Pulmonary artery endothelial cell (primary cell): ENCODE measurements at places on chromosomes 5 and 9.

DNA sequence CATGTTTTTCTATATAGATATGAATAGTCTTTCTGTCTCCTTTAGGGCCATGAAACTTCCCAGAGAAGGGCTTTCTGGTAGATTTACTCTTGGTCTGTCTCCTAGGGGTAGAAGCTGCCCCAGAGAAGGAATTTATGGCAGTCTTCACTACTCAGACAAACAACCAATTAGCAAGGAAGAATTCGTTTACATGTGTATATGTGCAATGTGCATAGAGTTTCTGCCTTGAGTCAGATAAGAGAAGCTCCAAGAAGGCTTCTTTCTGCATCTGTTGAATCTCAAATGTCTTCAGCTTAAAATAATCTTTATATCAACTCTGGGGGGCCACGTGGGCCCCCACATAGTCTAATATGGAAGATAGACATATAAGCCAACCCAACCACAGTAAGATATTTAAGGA, 7.6 kb upstream of the CLINT1 start:
- DNase-seq = no peak

DNA sequence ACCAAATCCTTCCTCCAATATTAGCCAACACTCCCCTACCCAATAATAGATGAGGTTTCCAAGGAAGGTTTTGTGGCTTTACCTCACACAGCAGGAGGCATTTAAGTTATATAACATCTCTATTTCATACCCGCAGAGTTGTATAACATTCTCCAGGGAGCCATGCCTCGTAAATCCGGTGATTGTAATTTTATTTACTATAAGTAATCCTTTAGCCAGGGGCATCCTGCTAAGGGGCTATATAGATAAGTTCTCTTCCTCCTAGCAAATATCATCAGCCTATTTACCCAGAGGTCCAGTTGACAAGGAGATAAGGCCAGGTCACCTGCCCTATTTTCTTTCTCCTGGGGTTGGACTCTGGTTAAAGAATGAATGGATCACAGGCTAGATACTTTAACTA, 2051.0 kb downstream of the EFNA5 start:
- DNase-seq = no peak

DNA sequence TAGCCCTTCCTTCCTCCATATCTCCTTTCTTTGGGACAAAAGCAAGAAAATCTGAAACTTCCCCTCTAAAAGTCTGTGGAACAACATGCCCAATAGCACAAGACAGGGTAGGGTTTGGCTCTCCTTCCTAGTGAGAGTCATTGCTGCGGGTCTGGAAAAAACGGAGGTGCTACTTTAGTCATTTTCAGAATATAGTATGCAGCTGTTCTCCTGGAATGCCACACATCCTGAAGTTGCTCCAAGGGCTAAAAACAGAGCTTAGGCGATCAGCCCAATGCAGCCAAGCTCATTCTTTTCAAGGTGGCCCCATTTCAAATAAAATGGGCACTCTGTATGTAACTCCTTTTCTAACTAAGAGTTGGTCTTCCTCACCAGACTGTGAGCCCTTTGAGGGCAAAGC, 39.5 kb upstream of the MYOT start:
- DNase-seq = no peak

DNA sequence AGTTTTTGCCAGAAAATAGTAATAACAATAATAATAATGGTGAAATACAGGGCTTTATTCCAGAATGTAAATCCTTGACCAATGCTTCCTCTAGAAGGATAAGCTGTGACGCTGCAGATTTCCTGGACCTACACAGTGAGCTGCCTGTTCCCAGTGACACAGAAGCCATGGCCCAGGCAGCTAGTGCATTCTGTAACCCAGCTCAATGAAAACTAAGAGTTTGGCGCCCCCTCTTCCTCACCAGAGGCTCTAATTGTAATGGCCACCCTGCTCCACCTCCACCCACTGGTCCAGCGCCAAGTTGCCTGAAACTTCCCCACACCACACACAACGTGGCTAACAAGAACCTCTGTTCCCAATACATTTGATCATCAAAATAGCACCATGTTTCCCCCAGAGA, 248.1 kb downstream of the CETN3 start:
- peak; percentile 43 for DNase-seq

DNA sequence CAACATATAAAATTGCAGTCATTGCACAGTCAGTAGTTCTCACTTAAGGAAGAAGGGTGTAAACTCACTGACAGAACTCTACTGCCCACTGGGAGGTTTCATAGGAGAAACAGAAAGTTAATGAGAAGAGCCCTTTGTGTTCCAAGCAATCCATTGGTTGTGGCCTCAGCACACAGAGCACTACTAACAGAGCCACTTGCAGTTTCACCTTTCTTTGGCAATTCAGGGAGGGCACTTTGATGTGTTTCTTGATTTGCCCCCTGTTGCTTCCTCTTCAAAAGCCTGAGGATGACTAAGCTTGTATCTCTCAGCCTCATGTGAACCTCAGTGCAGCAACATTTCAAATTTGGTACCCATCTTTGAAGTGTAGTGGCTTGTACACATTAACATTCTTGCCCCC, 409.4 kb downstream of the DMRTA1 start:
- no peak for DNase-seq

- no peak for DNase-seq
Observed at GRCh38 chr9:25374281-25374680, 304.0 kb downstream of the TUSC1 start.

DNA sequence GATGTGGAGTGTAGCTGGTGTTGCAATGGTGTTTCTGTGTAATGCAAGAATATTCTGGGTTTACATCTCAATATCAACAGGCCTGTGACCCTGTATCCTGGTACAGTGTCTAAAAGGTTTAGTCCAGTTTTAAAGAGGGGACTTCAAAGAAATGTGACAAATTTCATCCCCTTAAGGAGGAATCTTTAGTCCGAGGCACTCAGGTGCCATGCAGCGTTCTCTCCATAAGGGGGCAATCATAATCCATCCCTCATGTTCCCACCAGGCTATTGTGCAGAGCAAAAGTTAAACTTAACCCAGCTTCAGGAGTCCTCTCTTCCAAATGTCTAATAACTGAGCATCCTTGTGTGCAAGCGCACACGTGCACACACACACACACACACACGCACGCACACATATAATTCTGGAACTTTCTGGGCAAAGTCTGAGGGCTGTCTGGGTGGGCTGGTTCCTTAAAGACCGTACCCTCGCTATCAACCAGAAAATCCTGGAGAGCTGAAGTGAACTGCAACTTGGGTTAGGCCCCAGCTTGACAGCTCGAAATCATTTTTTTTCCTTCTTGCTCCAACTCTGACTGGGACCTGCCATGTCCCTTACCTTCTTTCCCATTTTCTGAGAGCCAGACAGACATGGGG, 46.0 kb downstream of the CRB2 start:
- peak; percentile 10 for DNase-seq

GRCh38 chr5:109986726-109987125, 297.0 kb downstream of the MAN2A1 start:
- no peak for DNase-seq

GRCh38 chr9:110650991-110651411, 17.6 kb upstream of the MUSK start:
- peak; percentile 7 for DNase-seq

GRCh38 chr9:68739621-68740174, 34.7 kb downstream of the PIP5K1B start:
- DNase-seq = no peak

DNA sequence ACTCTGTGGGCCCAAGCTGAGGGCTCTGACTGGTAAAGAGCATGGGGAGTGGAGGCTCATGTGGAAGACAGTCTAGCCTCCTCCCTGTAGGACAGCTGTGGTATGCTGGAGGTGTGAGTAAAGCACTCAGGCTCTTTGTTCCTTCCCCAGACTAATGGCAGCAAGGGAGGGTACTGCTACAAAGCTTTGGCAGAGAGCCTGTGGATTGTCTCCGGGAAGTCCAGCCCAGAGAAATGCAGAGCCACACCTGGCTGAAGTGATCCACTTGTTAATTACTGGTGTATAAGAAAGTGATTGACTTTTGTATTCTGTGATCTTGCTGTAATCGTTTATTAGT, 161.7 kb downstream of the OXCT1 start:
- DNase-seq = no peak

DNA sequence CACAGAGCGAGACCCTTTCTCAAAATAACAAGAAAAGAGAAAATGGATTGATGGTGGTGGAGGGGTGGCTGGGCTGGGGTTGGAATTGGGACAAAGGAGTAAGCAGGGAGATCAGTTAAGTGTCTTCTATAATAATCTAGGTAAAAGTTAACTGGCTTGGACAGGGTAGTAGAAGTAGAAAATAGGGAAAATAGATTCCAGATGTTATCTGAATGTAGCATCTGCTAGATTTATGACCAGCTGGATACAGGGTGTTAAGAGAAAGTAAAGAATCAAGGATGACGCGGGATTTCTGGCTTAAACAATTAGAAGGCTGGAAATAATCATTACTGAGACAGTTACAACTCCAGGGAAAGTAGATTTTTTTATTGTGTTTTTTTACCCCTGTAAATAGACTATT, 13.0 kb downstream of the PPP6C start:
- no peak for DNase-seq

GRCh38 chr9:71446473-71447411, 321.6 kb downstream of the CEMIP2 start:
- peak; percentile 7 for DNase-seq

GRCh38 chr9:17928228-17928627, 349.4 kb downstream of the SH3GL2 start:
- DNase-seq = no peak

- no peak for DNase-seq
Observed at GRCh38 chr5:31678180-31678579, 39.2 kb downstream of the PDZD2 start.

DNA sequence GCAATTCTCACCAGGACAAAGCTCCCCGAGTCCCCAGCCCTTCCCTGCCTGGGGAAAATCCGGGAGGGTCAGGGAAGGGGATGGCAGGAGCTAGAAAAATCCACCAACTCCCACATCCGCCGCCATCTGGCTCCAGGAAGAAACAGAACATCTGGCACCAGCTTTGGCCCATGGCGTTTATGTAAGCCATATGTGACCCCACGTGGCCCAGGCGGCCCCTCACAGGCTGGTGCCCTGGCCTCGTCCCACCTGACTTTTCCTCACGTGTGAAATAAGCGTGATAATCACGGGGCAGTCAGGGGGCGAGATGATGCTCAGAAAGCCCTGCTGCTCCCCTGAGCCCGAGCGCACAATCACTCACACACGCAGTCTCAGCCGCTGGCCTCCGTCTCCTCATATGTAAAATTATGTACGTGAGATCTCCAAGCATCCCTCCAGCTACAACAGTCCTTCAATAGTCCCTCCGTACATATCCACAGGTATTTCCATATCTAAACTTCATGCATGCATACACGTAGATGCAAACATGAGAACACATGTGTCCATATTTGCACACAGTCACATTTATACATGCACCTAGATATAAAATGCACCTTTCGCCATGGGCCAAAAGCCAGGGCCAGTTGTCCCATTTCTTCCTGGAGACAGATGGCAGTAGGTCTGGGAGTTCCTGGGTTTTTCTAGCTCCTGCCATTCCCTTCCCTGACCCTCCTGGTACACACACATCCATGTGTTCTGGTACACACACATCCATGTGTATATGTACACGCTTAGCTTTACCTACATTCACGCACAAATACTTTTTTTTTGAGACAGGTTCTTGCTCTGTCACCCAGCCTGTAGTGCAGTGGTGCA, 28.9 kb downstream of the PLPP7 start:
- no peak for DNase-seq

DNA sequence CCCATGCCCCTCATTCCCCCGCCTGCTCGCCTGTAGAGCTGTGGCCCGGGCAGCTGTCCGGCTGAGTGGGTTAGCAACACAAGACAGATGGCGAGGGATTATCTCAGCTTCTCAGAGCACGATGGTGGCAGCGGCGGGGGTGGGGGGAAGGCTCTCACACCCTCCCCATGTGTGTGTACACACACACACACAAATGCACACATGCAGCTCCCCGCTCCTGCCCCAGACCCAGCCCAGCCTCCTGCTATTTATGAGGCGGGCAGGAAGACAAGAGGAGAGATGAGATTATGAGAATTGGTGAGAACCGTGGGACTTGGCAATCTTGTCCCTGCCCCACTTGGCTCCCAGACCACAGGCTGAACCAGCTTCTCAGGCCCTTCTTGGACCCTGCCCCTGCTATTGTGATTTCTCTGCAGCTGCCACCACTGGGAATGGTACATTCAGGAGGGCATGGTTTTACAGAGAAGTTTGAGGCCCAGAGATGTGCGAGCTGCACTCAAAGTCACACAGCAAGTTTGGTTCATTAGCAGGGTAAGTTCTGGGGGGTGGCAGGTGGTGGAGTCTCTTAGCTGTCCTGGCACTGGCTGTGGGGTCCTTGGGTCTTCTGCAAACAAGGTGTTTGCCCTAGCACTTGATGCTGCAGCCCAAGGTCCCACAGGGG, 51.0 kb upstream of the PSD2 start:
- DNase-seq = no peak

DNA sequence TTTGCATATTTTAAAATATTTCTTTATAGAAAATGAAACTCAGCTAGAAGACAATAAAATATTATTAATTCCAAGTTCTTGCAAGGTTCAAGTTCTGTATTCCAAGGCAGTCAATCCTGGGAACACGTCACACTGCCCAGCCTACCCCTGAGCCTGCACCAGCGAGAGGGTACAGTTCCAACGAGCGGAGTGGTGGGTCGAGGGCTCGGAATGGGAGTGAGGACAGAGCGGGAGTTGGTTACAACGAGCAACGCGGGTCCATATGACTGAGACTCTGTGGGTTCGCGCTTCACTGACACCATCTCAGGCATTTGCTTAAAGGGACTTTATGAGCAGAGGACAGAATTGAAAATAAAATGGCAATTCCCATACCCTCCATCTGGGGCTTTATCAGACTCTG, 40.0 kb upstream of the SPTLC1 start:
- no peak for DNase-seq

- DNase-seq = no peak
Observed at GRCh38 chr5:135567661-135568060, 11.1 kb downstream of the CXCL14 start.

DNA sequence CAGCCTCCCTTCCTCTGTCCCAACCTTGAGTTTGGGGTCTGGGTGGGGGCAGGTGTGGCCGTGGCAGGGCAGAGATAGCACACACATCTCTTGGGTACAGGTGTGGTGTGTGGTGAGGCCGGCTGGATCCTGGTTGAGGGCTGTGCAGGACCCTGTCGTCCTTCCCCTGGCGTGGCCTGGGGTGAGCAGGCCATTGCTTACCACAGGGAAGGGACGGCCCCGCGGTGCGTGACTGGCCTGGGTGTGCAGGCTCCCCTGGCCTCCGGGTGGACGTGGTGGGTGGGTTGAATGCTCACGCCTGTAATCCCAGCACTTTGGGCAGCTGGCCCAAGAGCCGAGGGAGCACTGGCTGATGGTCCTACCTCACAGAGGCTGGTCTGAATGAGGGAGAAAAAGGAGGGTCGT, 1.2 kb downstream of the ARRDC1 start:
- no peak for DNase-seq

DNA sequence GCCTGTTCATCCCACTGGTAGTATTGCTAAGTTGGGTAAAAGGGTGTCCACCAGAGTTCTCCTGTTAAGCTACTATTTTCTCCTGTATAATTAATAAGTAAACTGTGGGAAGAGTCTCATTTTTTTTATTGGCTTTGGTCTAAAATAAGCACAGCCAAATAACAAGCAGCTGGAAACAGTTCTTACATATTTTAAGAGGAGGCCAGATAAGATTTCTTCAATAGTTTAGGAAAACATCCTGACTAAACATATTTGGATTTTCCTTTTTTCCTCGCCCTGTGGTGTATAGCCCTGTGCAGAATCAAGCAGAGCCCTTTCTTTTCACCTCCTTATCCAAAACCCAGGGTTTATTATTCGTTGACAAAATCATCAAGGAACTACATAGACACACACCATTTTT, 122.2 kb upstream of the ZNF608 start:
- no peak for DNase-seq
